Bladder microvascular endothelial cell (primary cell): ENCODE measurements at places on chromosomes 12 and 14. TPM values are rescaled to one million over a fixed set of nuclear protein-coding genes. Genes with fewer than 3 reads are reported as not detected.

The SMAGP gene
- 8.3 and 12.3 TPM in 2 replicates for total RNA-seq

The FAM186B gene
- total RNA-seq: under 0.01 and 0.06 TPM in 2 replicates

The PAN2 gene
- total RNA-seq: 11.2 and 21.5 TPM in 2 replicates

The PTHLH gene
- 0.25 TPM in 1 of 2 replicates, not detected in the other for total RNA-seq

The BEST3 gene
- 0.19 TPM in 1 of 2 replicates, not detected in the other for total RNA-seq

The VDR gene
- total RNA-seq: under 0.01 and 0.19 TPM in 2 replicates

The MGST1 gene
- total RNA-seq: 6.6 and 11.2 TPM in 2 replicates
